ENCODE measurements at places on chromosomes 7 and 10. TPM values are rescaled to one million over a fixed set of nuclear protein-coding genes. Genes with fewer than 3 reads are reported as not detected.

The SAP25 gene
- total RNA-seq, result not detected

The ZNF92 gene
- total RNA-seq, result 2.0 TPM

The OR2A42 gene
- total RNA-seq, result not detected

The PRPS1L1 gene
- total RNA-seq, result not detected

The IKZF1 gene
- not detected for total RNA-seq

The ABLIM1 gene
- 5.2 TPM for total RNA-seq

The TYSND1 gene
- 14.1 TPM for total RNA-seq

The NPTX2 gene
- total RNA-seq, result not detected

The FAM180A gene
- 1.7 TPM for total RNA-seq

The NOM1 gene
- total RNA-seq, result 9.4 TPM

The IGFBP3 gene
- 15.6 TPM for total RNA-seq

The CLDN3 gene
- not detected for total RNA-seq

The RPEL1 gene
- under 0.01 TPM for total RNA-seq
